Tibial nerve (tissue), 4 donors: ENCODE measurements at places on chromosomes 11 and 22. TPM values are rescaled to one million over a fixed set of nuclear protein-coding genes. Genes with fewer than 3 reads are reported as not detected.

TUB gene
- 9.3 TPM for total RNA-seq

DNA sequence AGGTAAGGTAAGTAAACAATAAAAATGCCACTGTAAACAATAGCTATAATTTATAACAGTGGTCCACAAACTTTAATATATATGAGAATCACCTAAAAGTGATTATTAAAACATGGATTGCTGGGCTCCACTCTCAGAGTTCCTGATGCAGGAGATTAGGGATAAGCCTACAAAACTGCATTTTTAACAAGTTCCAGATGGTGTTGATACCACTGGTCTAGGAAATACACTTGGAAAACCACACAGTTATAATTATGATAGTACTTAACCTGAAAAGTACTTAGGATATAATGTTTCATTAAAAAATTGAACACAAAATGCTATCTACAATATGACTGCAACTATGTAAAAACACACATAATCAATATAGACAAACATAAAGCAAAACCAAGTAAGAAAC lies 20.4 kb downstream of the FCHSD2 start:
- H3K4me1 ChIP-seq = peaks cover 10% of the 10 kb centered on the region
- H3K27ac ChIP-seq = no peak overlapping the region
- no peak overlapping the region for H3K4me3 ChIP-seq
- no peaks in the 10 kb centered on the region for H3K27me3 ChIP-seq
- no peak for DNase-seq

GRCh38 chr11:68441466-68442230 lies 18.9 kb upstream of the PPP6R3 start:
- DNase-seq = no peak
- H3K4me3 ChIP-seq = no peak overlapping the region
- no peak overlapping the region for H3K27ac ChIP-seq

DNA sequence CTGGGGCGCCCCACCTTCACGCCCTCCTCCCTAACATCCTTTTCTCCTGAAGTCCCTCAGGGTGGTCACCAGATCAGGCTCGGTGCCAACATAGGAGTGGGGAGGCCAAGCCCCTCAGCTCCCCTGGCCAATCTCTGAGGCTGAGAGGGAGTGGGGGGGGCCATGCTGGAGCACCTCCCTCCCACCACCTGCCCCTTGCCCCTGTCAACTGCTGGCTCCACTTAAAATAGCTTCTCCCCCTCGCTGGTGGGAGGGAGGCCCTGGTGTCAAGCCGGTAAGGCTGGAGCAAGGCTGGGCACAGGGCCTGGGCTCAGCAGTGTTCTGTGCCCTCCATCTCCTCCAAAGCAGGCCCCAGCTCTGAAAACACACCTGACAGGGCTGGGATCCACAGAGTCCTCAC lies 4.9 kb downstream of the PLXNB2 start:
- DNase-seq = no peak
- H3K4me1 ChIP-seq = peaks cover 88% of the 10 kb centered on the region
- no peaks in the 10 kb centered on the region for H3K36me3 ChIP-seq
- no peaks in the 10 kb centered on the region for H3K27me3 ChIP-seq
